Caki2 (cell line): ENCODE measurements at places on chromosomes 3 and 15. TPM values are rescaled to one million over a fixed set of nuclear protein-coding genes. Genes with fewer than 3 reads are reported as not detected.

GRAMD1C gene
- 0.38 and 7.1 TPM in 2 replicates for total RNA-seq

GPR87 gene
- total RNA-seq, result 0.78 TPM in 1 of 2 replicates, not detected in the other

TGM5 gene
- not detected in 2 replicates for total RNA-seq

CHRD gene
- total RNA-seq, result 0.84 TPM in 1 of 2 replicates, not detected in the other

PLS1 gene
- 25.0 and 36.6 TPM in 2 replicates for total RNA-seq

ACAN gene
- not detected in 2 replicates for total RNA-seq

CAV3 gene
- total RNA-seq, result not detected in 2 replicates

TRPM1 gene
- 0.07 TPM in 1 of 2 replicates, not detected in the other for total RNA-seq

ADGRG7 gene
- total RNA-seq, result not detected in 2 replicates

CSPG5 gene
- total RNA-seq, result 4.4 and 12.5 TPM in 2 replicates

MAGI1 gene
- total RNA-seq, result 0.88 and 1.3 TPM in 2 replicates

GLDN gene
- not detected in 2 replicates for total RNA-seq

PDIA5 gene
- 13.3 and 18.8 TPM in 2 replicates for total RNA-seq

RETNLB gene
- total RNA-seq, result not detected in 2 replicates

TRPC1 gene
- 11.4 and 29.7 TPM in 2 replicates for total RNA-seq

IGDCC3 gene
- total RNA-seq, result not detected in 2 replicates

REC114 gene
- total RNA-seq, result not detected in 2 replicates

COL8A1 gene
- 20.2 and 36.4 TPM in 2 replicates for total RNA-seq

RPP25 gene
- total RNA-seq, result 1.4 and 1.5 TPM in 2 replicates

DUOXA2 gene
- total RNA-seq, result not detected in 2 replicates

ITGB5 gene
- 361 and 475 TPM in 2 replicates for total RNA-seq

IL12A gene
- 3.9 and 5.2 TPM in 2 replicates for total RNA-seq

NTRK3 gene
- not detected in 2 replicates for total RNA-seq

GOLGA8K gene
- total RNA-seq, result 0.54 TPM in 1 of 2 replicates, not detected in the other

HRH1 gene
- total RNA-seq, result 6.4 and 9.4 TPM in 2 replicates

CTDSPL2 gene
- total RNA-seq, result 43.5 and 50.0 TPM in 2 replicates

SNRPA1 gene
- total RNA-seq, result 46.7 and 55.2 TPM in 2 replicates

PTH1R gene
- 3.1 and 3.3 TPM in 2 replicates for total RNA-seq

MED12L gene
- 0.24 TPM in 1 of 2 replicates, not detected in the other for total RNA-seq

ANKRD34C gene
- total RNA-seq, result not detected in 2 replicates

PAK6 gene
- total RNA-seq, result not detected in 2 replicates

CLRN1 gene
- total RNA-seq, result not detected in 2 replicates

WNT7A gene
- total RNA-seq, result 0.03 and 0.17 TPM in 2 replicates

IQCF5 gene
- total RNA-seq, result not detected in 2 replicates

PAQR5 gene
- 48.3 and 50.0 TPM in 2 replicates for total RNA-seq

HCN4 gene
- 0.14 TPM in 1 of 2 replicates, not detected in the other for total RNA-seq

ZNF860 gene
- 3.5 and 6.3 TPM in 2 replicates for total RNA-seq

SNRK gene
- 11.5 and 11.8 TPM in 2 replicates for total RNA-seq

IL17RD gene
- total RNA-seq, result 0.81 and 2.6 TPM in 2 replicates

TMEM40 gene
- total RNA-seq, result not detected in 2 replicates

ACKR2 gene
- 0.74 TPM in 1 of 2 replicates, not detected in the other for total RNA-seq

CTXND1 gene
- total RNA-seq, result not detected in 2 replicates

MORC1 gene
- not detected in 2 replicates for total RNA-seq

CFAP92 gene
- total RNA-seq, result 1.2 TPM in 1 of 2 replicates, not detected in the other

RAB6B gene
- 0.07 TPM in 1 of 2 replicates, not detected in the other for total RNA-seq

STX19 gene
- total RNA-seq, result not detected in 2 replicates
